EL (cell line): ENCODE measurements at places on chromosomes 11 and 22.

DNA sequence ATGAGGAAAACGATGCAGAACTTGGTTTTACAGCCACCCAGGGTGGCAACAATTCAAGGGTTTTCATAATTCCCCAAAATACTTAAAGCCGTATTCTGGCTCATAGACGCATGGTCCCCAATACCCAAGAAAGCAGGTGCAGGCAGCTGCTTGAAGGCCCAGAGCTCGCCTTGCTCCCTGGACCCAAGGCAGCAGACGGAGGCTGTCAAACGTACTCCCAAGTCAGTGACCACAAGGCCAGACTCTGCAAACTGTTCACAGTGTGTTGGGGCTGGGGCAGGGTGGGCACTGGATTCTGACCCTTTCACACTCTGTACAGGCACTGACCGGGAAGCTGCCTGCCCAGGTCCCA is 21.5 kb downstream of the TMEM184B start:
- no peak for DNase-seq

DNA sequence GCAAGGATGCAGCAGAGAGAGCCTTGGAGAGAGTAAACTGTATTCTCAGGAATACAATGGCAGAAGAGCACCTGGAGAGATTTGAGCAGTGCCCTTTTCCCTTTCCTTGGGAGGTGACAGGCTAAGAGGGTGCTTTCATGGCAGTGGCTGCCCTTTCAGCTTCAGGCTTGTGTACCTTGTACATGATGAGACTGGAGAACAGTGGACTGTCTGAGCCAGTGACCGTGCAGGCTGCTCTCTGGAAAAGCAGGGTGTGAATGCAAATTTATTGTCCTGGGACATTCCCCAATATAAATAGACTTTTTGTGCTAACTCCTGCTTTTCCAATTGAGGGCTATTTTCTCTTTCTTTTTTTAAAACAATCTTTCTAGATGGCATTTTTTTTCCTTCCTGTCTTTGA is 99.3 kb downstream of the TRIM44 start:
- DNase-seq: no peak

- peak; percentile 28 for DNase-seq
Measured at GRCh38 chr11:64444838-64445441, 86.0 kb downstream of the RPS6KA4 start.

DNA sequence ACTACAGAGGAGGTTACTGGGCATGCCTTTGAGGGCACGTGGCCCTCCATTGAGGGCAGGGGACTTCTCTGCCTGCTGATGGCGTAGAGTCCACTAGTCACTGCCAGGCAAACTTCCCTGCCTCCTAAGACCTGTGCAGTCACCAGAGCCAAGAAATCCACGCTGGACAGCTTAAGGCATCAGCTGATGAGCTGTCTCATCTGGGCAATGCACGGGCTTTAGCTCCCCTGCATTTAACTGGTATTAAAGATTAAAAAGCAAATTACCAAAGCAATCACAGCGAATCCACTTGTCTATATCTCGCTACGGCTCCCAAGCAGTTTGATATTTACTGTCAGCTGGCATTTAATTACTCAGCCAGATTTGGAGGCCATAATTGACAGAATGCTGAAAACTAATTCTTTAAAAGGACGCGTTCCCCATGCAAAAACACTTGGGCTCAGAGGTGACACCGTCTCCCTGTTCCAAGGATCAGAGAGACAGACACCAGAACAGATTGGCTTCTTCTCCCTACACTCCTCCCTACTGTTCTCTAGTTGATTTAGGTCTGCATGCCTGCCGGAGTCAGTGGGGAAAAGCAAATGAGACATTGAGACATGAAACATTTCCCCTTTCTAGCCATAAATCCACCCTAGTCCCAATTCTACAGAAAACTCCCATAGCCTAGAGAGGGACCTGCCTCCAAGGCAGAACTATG is 68.5 kb downstream of the SPATA19 start:
- DNase-seq: no peak

DNA sequence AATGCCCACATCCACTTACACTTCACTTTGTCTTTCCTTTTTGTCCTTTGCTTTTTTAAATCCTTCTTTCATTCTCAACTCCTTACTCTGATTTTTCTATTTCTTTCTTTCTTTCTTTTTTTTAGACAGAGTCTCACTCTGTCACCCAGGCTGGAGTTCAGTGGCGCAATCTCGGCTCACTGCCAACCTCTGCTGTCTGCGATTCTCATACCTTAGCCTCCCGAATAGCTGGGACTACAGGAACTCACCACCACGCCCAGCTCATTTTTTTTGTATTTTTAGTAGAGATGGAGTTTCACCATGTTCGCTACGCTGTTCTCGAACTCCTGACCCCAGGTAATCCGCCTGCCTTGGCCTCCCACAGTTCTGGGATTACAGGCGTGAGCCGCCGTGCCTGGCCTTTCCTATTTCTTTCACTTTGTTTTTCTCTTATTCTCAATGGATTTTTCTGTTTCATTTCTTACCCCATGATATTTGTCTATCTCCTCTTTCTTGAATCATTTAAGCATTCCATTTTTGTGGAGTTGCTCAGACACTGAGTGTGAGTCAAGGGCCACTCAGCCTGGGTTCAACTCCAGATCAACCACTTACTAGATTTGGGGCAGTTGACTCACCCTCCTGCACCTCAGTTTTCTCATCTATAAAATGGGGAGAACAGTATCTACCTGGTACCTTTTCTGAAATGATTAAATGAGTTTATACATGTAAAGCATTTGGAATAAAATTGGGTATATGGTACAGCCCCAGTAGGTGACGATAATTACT is 7.6 kb downstream of the KCNJ5 start:
- DNase-seq: peak; percentile 10

DNA sequence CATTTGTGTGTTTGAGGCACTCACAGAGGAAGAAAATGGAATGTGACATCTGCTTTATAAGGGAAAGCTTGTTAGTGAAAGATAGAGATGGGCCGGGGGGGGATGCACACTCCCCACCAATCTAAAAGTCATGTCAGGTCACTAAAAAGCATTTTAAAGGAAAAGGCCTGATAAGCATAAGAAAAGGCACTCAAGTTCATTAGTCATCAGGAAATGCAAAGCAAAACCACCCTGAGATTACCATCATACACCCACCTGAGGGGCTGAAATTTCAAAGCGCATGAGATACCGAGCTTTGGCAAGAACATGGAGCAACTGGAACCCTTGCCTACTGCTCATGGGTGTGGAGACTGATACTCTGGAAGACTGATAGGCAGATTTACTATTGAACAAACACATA is 77.9 kb upstream of the ANO1 start:
- DNase-seq: no peak

- no peak for DNase-seq
Measured at GRCh38 chr11:91664521-91664920, 560.1 kb upstream of the FAT3 start.

DNA sequence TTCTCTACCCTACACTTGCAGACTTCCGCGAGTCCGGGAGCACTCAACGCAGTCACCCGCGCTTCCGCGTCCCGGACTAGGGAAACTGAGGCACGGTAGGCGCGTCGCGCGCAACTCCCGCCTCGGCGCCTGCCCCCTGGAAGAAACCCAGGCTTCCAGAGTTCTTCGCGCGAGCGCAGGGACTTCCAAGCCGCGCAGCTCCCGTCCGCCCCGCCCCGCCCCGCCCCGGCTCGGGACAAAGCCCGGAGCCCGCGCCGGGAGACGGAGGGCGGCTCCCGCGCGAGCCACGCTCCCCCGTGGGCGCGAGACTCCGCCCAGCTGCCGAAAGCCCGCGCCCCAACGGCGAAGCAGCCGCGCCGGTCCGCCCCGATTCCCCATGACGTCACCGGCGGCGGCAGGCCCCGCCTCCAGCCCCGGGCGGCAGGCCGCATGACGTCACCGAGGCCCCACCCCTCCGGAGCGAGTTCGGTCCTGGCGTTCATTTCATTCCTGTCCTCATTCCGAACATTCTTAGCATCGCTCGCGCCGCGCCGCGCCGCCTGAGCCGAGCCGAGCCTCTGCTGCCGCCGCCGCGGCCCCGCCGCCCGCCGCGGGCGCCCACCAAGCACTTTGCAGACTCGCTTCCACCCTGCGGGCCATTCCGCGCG is at the start of gene TEAD1:
Gene TEAD1, plus strand, starts transcription at position 498 of the 647 bp plus-strand sequence.
- DNase-seq: peak; percentile 95

DNA sequence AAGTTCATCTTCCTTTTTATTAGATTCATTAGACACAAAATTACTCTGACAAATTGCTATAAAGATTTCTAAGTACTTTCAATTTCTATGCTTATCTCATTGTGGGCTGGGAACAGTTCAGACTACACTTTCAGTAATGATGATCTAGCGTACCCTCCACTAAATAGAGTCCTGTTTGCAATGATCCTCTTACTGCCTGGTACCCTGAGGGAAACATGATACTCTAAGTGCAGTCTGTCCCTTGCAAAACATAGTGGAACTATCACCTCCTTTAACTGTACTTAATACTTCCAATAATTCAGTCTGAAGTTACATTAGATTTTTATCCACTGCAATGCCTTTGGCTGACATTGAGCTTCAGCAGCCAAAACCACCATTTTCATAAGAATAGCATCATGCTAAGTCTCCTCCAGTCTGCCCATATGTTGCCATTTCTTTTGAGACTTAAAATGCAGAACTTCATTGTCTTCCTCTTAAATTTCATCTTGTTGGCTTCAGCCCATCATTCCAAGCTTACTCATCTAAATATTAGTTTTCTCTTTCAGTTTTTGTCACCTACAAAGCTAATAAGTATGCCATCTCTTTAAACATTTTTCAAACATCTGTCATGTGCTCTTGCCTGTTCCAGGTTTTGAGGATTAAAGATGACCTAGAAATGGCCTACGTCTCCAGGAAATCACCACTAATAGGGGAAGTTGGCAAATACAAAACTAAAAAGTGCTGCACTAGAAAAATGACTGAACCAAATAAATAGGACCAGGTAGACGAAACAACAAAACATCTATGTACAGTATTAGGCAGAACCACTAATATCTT is 55.5 kb downstream of the PAK1 start:
- no peak for DNase-seq

DNA sequence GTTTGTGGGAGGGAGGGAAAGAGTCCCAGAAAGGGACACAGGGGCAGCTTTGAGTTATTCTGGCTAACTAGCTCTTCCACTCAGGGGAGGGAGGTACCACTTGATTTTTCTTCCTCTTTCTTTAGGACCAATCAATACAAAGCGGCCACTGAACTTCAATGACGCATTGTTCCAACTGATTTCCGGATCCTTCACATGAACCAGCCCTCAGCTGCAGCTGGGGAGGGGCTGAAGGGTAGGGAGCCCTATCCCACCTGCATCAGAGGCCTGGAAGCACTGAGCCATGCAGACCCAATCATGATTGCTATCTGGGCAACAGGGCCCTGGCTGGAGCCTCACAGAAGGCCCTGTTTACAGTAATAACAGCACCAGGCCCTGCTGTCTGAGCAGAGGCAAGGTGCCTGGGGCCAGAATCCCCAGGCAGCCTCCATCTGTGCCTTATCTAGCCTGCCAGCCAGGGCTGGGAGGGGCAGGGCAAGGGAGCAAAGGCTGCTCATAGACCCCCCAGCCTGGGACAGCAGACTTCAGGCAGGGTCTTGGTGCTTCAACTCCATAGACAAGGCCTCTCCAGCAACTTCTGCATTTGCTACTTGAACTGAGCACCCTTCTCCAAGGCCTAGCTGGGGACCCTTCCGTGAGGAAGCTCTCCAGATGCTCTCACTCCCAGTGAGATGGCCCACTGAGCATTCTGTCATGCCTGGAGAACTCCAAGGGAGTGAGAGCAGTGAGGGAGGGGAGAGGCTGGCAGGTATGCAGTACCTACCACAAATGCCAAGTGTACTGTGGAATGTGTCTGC is 22.5 kb downstream of the CLPB start:
- no peak for DNase-seq

DNA sequence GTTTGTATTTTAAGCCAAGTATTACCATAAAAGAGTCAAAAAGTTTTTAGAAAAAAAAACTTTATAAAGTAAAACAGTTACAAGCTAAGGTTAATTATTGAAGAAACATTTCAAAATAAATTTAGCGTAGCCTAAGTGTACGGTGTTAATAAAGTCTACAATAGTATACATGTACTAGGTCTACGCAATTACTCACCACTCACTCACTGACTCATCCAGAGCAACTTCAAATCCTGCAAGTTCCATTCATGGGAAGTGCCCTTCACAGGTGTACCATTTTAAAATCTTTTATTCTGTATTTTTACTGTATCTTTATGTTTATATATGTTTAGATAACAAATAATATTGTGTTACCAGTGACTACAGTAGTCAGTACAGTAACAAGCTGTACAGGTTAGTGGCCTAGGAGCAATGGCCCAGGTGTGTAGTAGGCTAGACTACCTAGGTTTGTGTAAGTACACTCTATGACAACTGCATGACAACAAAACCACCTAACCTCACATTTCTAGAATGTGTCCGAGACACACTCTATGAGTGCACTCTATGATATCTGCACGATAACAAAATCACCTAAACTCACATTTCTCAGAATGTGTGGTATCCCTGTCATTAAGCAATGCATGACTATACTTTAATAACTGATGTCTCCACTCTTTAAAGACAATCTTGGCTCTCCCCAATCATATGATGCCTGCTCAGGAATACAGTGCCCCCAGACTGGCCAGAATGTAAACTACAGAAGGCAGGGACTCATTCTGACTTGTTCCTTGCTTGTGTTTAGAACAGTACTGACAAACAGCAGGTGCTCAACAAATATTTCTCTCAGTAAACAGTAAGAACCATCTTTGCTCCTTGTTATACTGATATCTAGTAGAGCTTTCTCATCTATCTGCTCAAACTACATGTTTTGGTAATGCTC is 21.2 kb downstream of the KMT5B start:
- DNase-seq: no peak

GRCh38 chr11:131430473-131431208 is 60.2 kb downstream of the NTM start:
- no peak for DNase-seq

DNA sequence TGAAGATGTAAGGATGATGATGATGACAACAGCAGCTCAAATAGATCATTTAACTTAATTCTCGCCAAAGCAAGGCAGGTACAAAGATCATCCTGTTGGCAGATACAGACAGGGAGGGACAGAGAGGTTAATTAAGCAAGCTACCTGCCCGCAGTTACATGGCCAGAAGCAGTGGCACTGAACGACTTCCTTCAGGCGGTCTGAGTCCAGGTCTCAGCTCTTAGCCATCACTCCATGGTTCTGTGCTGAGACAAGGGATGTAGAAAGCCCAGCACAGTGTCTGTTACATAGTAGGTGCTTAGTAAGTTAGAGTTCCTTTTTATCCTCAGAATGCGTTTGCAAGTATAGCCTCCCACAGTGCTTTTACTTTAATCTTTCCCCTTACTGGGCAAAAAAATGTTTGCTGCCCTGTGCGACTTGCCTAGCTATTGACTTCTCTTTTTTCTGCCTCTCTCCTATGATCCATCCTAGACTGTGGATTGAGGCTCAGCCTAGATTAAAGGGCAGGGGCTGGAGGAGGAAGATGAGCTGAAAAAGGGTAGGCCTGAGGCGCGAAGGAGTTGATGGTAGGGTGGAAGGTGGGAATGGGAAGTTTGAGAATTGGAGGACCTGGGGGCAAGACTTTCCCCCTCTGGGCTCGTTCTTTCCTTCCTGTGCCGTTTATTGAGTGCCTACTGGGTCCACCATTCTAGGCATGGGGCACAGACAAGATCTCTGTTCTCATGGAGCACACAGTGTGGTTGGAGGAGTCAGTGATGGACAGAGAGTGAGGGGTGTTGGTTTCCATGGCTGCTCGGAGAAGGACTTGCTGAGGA is 108.2 kb upstream of the OR4B1 start:
- DNase-seq: no peak

- DNase-seq: no peak
Measured at GRCh38 chr11:73228268-73229134, 10.4 kb downstream of the P2RY2 start.

- no peak for DNase-seq
Measured at GRCh38 chr11:111000400-111001080, 245.0 kb upstream of the POU2AF2 start.

- DNase-seq: peak; percentile 11
Measured at GRCh38 chr11:111815489-111815888, 49.3 kb upstream of the PPP2R1B start.

- no peak for DNase-seq
Measured at GRCh38 chr11:125049164-125049792, 13.8 kb upstream of the SLC37A2 start.
